Tibial nerve (tissue), 4 donors: ENCODE measurements at places on chromosomes 16 and 17. TPM values are rescaled to one million over a fixed set of nuclear protein-coding genes. Genes with fewer than 3 reads are reported as not detected.

Gene OVCA2
- 33.0 TPM for total RNA-seq

Gene SSTR5
- total RNA-seq = not detected

Gene CSH1
- total RNA-seq = not detected

Gene PRAC1
- total RNA-seq = not detected

Gene PLCD3
- 103 TPM for total RNA-seq

Gene CYGB
- total RNA-seq = 50.7 TPM

- DNase-seq = no peak
Observed at GRCh38 chr17:49670002-49670401, 7.9 kb downstream of the SPOP start.

GRCh38 chr17:14922411-14922810, 342.7 kb downstream of the PMP22 start:
- DNase-seq = no peak

DNA sequence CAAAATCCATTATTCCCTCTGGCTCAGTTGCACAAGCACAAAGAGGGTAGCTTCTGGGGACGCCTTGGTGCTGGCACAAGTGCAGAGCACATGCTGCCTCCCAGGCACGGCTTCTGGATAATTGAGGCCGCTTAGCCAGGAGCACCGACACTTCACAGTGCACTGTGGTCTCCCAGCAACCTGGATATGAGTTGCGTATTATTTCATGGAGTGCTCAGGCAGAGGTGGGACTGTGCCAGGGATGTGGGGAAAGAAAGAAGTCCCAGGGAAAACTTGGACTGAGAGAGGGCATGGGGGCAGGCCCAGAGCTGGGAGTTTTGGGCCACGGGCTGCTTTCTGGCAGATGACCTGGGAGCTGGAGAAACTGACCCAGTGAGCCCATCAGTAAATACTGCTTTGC, 37.5 kb downstream of the MPRIP start:
- DNase-seq = peak; percentile 33

DNA sequence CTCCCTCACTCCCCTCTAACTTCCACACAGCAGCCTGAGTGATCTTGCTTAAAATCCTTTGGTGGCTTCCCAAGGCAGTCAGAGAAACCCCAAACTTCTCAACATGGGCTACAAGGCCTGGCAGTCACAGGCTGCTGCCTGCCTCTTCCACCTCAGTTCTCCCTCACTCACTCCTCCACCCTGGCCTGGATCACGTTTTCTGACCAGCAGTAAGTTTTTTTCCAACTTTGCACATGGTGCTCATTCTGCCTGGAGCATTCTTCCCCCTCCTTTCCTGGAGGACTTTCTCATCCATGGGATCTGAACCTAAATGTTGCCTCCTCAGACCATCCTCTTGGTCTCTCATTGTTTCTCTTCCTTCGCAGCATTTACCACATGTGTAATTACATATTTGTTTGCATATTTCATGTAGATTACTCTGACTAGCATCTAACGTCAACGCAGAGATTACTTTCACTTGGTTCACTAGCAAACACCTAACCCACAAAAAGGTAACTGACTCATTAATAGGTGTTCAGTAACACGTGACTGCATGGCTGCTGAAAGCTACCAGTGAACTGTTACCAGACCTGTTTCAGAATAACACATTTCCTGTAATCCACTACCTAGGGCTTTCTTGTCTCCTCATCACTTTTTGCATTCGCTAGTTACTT, 17.1 kb downstream of the GNA13 start:
- DNase-seq = no peak

- no peak for DNase-seq
Observed at GRCh38 chr17:82060001-82060380, 5.6 kb downstream of the DUS1L start.

DNA sequence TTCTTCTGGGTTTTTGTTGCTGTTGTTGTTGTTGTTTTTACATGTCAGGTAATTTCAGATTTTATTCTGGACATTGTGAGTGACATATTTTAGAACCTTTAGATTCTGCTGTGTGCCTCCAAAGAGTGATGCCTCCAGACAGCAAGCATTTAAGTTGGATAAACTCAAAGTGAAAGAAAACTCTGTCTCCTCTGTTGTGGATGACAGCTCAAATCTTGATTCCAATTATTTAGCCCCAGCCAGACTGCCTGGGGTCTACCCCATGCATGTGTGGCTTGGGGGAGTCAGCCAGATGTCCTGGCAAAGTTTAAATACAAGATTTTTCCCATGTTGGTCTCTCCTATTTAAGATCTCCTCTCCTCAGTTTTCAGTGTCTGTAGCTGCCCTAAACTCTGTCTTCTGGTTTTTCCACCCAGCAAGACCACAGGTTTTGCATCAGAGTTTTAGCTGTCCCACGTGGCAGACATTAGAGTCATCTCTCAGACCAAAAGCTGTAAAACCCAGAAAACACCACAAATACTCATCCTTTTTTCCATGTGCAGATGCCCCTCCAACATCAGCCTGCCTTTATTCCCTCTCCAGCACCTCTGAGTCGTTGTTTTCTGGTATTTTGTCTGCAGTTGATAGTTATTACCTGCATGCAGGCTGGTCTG, 19.4 kb upstream of the ZNF469 start:
- no peak for DNase-seq

- no peak for DNase-seq
Observed at GRCh38 chr17:59783221-59784047, 76.0 kb downstream of the VMP1 start.

GRCh38 chr16:75099738-75100602, 16.6 kb downstream of the LDHD start:
- no peak for DNase-seq

GRCh38 chr16:65833171-65833871, 533.2 kb upstream of the CDH5 start:
- DNase-seq = peak; percentile 36

- no peak for DNase-seq
Observed at GRCh38 chr17:56030009-56030624, 123.2 kb upstream of the ANKFN1 start.

DNA sequence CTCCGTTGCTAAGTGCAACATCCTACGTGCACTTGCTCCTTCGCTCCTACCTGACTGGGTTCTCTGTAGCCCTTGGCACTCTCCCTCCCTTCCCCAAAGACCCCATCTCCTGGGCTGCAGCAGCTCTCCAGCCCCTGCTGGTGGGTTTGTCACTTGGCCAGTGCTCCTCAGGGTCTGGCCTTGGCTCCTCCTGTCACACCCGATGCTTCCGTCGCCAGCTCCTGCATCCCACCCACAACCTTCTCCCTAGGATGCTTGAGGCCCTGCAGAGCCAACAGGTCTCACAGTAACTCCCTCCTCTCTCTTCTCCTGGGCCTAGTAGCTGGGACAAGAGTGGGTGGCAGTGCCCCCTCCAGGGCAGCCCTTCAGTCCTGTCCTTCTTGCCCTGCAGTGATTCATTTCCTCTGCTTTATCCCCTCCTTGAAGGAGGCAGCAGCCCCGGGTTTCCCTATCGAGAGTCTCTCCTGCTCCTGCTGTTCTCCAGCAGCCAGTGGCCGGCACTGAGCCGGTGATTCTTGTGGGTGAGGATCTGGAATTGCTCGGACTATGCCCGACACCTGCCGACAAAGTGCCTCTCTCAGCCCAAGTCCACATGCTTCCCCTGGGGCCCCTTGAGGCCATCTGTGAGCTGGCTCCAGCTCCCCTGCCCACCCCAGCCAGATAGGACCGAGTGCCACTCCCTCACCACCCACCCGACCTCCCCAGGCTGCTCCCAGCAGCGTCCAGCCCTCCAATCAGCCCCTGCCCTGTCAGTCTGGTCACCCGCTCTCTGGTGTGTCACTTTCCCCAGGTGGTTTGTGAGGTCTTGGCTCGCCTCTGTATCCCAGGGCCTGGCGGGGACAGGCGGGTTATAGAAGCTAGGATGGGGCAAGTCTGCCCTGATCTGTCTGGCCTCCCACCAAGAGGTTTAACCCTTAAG, 3.8 kb downstream of the LITAFD start:
- no peak for DNase-seq
